ENCODE measurements at places on chromosomes 4 and X.
A peak's percentile ranks its signal among the peaks of the same experiment; 100 is the strongest.

- no peak for DNase-seq
Measured at GRCh38 chr4:57270346-57270745, 160.2 kb upstream of the IGFBP7 start.

- DNase-seq = no peak
Measured at GRCh38 chr4:115149106-115149505, 35.7 kb upstream of the NDST4 start.

DNA sequence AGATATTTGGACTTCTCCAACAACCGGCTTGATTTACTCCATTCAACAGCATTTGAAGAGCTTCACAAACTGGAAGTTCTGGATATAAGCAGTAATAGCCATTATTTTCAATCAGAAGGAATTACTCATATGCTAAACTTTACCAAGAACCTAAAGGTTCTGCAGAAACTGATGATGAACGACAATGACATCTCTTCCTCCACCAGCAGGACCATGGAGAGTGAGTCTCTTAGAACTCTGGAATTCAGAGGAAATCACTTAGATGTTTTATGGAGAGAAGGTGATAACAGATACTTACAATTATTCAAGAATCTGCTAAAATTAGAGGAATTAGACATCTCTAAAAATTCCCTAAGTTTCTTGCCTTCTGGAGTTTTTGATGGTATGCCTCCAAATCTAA, 19.3 kb upstream of the TLR8 start:
- DNase-seq = no peak

DNA sequence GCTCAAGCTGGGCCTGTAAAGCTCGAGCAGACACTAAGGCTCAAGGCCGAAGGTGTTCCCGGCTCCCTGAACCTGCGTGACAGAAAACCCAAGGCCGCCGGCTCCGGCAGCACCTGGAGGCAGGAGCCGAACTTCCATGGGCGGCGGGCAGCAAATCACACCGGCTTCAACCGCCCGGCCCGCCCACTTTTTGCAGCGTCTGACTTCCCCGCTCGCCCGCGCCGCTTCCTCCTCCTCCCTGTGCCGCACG, 940 bp upstream of the NSD2 start:
- DNase-seq = peak; percentile 94

GRCh38 chr4:36211084-36211483, 33.2 kb downstream of the ARAP2 start:
- DNase-seq = no peak

DNA sequence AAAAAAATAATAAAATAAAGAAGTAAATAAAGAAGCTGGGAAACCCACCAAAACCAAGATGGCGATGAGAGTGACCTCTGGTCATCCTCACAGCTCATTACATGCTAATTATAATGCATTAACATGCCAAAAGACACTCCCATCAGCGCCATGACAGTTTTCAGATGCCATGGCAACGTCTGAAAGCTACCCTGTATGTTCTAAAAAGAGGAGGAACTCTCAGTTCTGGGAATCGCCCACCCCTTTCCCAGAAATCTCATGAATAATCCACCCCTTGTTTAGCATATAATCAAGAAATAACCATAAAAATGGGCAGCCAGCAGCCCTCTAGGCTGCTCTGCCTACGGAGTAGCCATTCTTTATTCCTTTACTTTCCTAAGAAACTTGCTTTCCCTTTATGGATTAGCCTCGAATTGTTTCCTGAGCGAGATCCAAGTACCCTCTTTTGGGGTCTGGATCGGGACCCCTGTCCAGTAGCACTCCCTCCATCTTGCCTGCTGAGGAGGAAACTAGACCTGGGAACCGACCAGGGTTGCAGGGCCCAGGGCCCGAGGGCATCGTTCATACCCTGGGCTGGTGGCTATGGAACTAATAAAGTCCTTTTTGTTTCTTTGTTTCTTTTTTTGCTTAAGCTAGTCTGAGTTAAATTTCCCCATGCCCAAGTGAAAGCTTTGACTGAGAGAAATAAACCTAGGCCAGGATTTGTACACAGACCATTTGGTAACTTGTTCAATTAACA, 30.9 kb downstream of the HTT-AS start:
- no peak for DNase-seq

Data from islet precursor cell (in vitro differentiated cells).